ENCODE measurements at places on chromosomes 2 and 18.

DNA sequence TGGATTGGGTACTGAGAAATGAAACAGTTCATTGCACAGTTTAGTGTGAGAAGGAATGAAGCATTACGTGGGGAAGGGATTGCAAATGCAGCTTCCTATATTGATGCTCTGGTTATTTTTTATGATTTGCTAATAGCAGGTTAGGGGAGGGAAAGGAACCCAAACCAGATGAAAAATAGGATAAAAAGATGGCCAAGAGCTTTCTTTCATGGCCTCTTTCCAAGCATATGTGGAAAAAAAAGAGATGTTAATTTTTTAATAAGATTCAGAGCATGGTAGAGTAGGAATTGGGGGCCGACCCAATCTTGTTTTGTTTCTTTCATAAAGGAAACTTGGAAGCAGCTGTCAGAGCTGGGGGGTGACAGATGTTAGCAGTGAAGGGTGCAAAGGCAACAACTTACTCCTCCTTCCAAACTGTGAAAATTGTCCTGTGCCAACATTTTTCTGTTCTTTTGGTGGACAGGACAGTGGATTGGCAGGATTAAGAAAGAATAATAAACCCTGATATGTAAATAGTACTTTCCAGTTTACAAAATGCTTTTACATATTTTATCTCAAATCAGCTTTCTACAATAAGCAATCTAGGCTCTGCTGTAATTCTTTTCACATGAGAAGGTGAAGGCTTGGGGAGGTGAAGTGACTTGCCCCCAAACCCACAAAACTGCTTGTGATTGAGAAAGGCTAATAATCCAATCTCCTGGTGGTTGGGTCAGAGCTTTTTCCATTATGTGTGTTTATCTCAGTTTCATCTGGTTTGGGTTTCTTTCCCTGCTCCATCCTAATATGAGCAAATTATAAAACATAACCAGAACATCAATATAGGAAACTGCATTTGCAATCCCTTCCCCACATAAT is 270.1 kb downstream of the ETAA1 start:
- DNase-seq, result no peak

DNA sequence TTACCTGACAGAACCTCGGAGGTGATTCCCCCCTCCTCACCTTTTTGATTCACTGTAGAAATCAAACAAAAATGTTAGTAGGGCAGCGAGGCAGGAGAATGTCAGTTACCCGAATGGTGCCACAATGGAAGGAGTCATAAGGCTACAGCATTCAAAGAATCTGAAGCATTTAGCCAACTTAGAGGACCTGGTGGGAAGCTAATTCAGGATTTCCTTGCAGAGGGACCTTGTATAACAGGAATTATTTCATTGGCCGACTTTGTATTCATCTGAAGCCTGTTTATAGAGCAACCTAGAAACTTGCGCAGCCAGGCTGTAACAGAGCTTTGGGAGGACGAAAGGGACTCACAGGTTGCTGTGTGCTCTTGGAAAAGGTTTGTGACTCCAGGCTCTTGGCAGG is 129.1 kb upstream of the MMADHC start:
- DNase-seq, result no peak

DNA sequence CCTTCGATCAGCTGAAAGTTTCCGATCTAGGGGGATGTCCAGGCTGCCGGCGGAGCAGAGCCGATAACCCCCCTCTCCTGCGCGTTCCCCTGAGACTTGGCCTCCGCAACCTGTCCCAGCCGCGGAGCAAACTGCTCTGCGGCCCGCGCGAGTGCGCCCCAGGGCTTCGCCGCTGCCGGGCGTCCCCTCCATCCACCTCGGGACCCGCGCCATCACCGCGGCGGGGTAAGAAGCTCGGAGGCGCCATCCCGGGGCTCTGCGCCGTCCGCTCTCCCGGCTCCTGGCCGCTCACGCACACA is 990 bp upstream of the GDF7 start:
- DNase-seq, result no peak

DNA sequence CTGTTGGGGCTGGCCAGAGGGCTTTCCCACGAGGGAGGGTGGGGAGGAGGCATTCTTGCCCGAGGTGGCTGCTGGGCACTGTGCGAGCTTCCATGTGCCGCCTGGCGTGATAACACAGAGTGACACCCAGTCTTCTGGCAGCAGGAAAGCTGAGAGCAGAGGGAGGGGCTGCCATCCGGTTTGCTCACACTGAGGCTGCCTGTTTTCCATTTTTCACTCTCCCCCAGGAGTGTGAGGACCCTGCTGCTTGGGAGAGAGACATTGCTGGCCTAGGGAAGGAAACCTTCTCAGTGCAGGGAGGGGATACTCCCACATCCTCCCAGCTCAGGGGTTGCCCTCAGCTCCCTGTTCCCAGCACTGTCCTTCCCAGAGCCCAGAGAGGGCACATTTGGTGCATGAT is 73.1 kb downstream of the INHBB start:
- no peak for DNase-seq

DNA sequence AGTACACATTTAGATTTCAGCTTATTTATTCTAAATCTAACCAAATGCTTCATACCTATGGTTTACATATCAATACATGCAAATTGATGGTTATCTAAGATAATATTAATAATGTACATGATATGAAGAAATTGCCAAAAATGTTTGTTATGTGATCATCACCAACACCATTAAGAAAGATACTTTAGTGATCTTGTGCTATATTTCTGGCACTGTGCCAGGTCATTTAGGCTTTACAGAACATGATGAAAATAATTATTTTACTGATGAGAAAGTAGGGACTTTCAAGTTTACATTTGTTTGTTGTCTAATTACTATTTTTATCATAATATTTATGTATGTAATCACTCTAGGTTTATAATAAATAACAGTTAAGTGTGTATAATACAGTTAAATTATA is 158.3 kb downstream of the GULP1 start:
- DNase-seq, result no peak

- no peak for DNase-seq
Observed at GRCh38 chr2:122238006-122238559, 482.6 kb downstream of the TSN start.

- no peak for DNase-seq
Observed at GRCh38 chr2:11542275-11542819, 8.5 kb downstream of the GREB1 start.

DNA sequence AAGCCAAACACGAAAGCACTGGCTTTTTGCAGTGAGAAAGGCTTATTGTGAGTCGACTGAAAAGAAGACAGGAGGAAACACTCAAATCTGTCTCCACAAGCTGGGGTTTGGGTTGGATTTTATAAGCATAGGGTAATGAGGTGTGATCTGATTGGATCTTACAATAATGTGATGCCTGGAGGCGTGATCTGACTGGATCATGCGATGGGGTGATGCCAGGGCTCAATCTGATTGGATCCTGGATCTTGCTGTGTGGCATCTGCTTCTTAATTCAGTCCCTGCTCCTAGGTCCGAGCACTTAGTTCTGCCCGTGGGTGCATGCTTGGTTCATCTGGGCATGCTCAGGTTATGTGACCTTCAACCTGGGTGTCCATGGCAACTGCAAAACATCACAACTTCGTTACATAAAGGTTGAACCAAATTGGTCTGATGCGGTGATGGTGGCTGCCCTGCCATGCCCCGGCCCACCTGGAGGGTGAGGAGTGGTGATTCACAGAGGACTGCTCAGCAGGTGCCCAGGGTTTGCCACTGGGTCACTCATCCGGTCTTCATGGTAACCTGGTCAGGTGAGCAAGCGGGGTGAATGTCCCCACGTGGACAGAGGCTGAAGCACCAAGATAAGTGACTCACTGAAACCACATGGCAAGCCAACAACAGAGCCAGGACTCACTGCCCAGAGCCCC is 111.0 kb downstream of the KCNF1 start:
- no peak for DNase-seq

- no peak for DNase-seq
Observed at GRCh38 chr2:37569986-37570679, 101.3 kb downstream of the CDC42EP3 start.

DNA sequence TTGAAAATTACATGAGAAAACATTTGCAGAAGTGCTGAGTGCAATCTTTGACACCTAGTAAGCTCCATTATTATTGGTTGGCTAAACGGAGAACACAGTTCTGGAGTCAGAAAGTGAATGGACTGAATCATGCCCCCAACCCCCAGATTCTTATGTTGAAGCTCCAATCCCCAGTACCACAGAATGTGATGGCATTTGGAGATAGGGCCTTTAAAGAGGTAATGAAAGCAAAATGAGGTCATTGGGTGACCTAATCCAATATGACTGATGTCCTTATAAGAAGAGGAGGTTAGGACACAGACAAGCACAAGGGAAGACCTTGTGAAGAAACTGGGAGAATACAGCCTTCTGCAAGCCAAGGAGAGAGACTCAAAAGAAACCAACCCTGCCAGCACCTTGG is 200.9 kb upstream of the EPAS1 start:
- no peak for DNase-seq

DNA sequence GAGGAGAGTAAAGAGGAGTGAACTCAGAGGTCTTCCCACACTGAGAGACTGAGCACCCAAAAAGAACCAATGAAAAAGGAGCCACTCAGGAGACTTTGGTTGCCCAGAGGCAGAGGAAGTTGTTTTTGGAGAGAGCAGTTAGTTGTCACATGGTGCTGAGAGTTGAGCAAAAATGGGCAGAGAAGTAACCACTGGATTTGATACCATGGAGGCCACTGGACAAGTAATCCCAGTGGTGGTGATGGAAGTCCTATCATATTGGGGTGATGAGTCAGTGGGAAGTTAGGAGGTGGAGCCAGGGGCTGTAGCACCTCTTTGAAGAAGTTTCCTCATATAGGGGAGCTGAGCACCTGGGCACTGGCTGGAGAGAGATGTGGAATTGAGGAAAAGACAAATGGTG is 235.8 kb downstream of the TPGS2 start:
- DNase-seq, result no peak

DNA sequence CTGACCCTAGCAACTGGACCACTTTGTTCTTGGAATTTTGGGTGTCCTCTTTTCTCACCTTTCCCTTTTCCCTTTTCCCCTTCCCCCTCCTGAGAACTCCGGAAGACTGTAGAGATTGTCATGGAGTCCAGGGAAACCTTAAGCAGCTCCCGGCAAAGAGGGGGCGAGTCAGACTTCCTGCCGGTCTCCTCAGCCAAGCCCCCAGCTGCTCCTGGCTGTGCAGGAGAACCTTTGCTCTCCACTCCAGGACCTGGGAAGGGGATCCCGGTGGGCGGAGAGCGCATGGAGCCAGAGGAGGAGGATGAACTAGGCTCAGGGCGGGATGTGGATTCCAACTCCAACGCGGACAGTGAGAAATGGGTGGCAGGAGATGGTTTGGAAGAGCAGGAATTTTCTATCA is 20.5 kb downstream of the SETBP1 start:
- DNase-seq, result no peak

GRCh38 chr2:10139536-10139935 is 17.0 kb downstream of the RRM2 start:
- DNase-seq, result no peak

GRCh38 chr2:178191511-178191910 is 2.8 kb upstream of the OSBPL6 start:
- no peak for DNase-seq

GRCh38 chr2:17115466-17115865 is 402.8 kb downstream of the RAD51AP2 start:
- DNase-seq, result no peak

GRCh38 chr2:2866459-2866858 is 511.2 kb downstream of the EIPR1 start:
- no peak for DNase-seq

DNA sequence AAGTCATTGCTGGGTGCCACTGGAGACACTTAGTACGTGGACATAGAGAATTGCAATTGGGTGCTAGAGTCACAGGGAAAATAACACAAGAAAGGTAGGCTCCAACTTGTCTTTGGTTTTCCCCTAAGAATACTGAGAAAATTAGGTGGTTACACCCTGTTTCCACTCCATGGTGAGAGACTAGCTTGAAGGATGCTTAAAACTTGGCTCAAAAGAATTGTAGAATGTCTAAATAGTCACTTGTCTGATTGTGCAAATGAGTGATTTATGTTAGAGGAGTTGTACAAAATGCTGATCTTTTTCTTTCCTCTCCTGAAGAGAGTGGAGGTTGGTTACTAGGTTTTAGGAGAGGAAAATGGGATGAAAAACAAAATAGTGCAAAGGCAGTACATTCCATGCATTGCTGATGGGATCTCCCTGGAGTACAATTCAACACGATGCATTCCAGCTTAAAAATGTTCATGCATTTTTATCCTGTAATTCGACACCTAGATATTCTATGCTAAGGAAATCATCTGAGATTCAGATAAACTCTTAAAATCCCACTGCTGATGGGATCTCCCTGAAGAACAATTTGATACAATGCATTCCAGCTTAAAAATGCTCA is 2.2 kb upstream of the SERPINB12 start:
- no peak for DNase-seq

DNA sequence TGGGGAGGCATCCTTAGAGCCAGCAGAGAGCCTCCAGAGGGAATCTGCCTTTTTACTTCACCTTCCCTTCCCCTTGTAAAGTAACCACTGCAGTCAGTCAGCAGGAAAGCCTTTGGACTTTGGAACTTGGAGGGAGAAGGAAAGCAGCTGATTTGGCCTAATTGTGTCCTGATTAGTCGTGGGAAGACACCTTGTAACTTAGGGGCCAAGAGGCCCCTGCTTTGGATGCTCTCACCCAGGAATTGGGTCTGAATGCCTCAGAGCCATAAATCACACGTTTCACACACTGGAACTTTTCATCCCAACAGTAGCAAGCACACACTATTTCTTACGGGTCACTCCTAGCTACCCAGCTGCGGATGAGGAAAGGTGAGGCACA is 81.0 kb upstream of the PPM1B start:
- DNase-seq, result no peak

DNA sequence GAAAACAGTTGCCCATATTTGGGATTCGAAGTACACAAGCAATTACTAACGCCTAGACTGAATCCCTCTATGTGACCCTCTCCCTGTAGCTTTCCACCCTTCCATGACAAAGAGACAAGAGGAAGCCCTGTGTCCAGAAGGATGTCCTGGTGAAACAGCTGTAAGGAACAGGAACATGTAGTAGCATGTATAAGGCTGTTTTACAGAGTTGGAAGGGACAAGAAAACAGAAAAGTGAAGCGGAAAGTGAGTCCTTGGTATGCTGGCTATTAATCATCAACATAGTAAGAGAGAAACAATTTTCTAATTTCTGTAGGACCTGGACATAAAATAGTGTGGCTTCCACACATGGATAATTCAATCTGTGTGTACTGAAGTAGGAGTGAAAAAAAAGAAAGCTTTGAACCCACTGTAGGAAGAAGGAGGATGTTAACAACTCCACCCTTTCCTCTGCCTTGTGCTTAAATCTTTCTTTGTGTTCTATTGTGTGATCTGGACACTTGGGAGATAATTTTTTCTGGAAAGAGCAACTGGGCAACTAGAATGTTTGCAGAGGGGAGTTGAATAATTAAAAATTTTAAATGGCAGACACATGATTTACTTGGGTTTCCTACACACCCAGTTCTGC is 162.3 kb upstream of the ZSWIM2 start:
- no peak for DNase-seq
